GM12892 (cell line): ENCODE measurements at places on chromosomes 13 and 19.

DNA sequence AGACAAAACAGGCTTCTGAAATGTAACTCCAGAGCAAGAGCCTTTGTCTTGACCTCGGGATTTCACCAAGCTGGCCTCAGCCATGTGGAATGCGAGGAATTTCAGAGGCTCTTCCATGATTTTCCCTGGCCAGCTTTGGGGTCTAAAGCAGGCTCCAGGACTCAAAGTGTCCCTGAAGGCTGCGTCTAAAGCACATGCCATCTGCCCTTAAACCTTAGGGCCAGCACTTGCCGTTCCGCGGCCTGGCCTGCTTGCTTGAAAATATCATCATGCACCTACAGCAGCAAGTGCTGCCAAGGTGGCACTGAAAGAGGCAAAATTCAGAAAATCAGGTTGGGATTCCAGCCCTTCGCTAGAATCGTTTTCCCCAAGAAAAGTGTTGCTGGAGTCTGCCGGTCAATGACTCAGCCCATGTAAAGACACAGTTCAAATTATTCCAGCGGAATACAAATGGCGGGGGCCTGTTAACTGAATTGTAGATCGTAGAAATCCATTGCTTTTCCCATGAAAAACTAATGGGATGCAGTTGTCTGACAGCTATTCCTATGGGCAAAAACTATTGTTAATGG lies 105.7 kb upstream of the RAP2A start:
- no peak for DNase-seq

DNA sequence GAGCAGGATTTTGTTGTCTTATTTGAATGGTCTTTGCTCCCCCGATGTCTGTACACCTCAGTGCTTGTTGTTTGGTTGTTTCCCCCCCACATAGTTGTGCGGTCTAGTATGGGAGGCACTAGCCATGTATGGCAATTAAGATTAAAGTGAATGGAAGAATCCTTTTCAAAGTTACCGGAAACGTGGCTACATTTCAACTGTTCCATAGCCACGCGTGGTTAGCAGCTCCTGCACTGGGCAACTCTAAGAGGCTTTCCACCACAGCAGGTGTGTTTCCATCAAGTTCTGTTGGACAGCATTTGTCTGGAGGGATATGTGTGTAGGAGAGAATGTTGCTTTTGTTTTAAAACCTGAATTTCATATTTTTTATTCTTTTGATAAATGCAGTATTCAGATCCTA lies 247.3 kb downstream of the GGACT start:
- DNase-seq, result no peak

GRCh38 chr13:76314495-76314894 lies 571.7 kb downstream of the KCTD12 start:
- no peak for DNase-seq

DNA sequence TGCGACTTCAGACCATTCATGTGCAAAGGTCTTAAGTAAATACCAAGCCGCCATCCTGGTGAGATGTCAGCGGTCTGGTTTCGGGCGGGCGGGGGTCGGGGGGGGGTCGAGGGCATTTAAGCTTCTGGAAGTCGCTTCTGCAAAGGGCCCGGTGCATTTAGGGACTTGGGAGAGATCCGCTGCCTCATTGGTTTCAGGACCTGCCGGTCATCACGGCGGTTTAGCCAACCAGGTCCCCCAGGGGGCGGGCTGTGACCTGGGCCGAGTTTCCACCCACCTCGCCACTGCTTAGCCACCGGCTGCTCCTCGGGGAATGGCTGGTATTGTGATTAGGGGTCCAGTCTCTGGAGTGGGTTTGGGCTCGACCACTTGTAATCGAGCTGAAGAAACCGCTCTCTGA lies 7.8 kb downstream of the ANKLE1 start:
- peak; percentile 88 for DNase-seq

DNA sequence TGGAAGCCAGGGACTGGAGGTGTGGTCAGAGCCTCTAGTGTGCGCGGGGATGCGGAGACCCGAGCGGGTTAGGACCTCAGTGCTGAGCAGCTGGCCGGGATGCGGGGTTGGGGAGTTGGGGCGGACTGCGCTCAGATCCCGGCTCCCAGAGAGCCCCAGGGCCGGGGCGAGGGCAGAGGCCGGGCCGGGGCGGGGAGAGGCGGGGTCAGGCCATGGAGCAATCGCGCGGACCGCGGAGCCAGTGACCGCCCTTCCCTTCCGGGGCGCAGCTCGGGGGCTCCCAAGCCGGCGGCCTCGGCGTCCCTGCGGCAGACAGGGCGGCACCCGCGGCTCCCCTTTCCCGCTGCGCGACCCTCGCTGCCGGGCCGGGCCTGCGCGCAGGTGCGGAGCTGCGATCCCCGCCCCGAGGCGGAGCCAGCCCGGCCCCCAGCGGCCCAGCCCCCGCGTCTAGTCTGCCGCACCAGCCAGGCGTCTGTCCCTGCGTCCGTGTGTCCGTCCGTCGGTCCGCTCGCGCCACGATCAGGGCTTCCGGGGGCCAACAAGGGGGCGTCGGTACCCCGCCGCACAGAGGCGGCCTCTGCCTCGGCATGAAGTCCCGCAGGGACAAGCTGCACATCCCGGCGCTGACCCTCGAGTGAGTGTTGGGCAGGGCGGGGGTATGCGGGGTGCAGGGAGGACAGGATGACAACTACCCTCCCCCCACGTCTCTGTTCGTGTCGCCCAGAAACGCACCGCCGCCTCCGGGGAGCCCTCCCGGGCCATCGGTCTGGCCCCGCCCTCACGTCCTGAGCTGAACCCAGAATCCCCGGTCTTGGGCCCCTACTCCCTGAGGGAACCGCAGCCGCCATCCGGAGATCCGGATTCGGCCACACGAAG lies 12.4 kb downstream of the MAST3 start:
- peak; percentile 74 for DNase-seq

DNA sequence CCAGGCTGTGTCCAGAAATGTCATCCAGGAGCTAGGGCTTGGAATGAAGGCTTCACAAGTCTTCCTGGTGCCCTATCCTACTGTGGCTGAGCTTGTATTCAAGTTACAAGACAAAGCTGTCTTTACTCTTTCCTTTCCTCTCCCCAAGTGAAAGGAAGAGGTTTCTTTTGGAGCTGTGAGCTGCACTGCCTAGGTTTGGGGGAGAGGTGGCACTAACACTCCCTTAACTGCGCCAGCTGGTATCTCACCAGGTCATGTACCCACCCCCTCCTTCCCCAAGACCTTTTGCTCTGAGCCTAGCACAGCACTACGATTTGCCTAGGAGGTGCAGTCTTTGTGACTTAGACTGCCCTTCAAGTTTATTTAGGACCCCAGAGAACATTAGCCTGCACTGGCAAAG lies 2053.6 kb upstream of the PRR20A start:
- DNase-seq, result no peak

- no peak for DNase-seq
Measured at GRCh38 chr19:38032151-38032550, 125.1 kb downstream of the SIPA1L3 start.

DNA sequence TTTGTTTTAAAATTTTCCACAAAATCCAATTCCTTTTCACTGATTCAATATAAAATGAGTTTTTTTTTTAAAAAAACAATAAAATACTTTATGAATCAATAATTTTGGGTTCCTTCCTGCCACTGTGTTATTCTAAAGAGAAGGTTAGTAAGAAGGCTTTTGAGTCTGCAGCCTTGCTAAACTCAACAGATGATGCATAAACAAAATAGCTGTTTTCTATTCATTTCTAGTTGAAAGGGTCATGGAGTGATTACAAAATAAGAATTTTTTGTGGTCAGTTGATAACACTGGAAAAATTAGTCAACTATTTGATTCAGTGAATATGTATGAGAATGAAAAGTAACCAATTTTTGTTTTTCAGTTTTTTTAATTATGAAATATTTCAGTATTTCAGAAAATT lies 169.9 kb downstream of the VWA8 start:
- no peak for DNase-seq

DNA sequence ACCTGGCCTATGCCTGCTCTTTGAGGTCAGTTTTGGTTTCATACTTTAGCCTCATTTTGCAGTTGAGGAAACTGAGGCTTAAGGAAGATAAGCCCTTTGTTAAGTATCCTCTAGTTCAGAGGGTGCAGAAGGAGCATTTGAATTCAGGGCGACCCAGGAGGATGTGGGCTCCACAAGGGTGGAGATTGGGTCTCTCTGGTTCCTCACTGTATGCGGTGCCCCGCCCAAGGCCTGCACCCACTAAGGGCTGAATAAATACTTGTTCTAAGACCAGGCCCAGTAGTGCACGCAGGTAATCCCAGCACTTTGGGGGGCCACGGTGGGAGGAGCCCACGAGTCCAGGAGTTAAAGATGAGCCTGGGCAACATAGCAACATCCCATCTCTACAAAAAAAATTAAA lies 768 bp upstream of the SLC44A2 start:
- DNase-seq, result no peak
